ENCODE measurements at places on chromosomes 5 and 9.

DNA sequence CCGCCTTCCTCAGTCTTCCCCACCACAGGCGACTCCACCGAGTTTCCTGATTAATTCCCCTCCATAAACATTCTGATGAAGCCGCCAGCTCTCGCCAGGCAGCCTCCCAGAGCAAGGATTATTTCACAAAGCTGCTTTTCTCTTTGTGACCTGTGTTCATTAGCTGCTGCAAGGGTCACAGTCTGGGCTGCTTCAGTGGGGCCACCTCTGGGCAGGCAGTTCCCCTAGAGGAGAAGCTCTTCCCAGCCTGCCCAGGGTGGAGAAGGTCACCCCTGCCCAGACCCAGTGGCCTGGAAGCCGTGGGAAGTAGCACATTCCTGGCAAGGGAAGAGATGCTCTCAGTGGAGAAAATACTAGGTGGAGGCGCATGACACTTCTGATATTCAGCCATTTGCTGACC, 58.4 kb upstream of the RAPGEF1 start:
- no peak for DNase-seq

- no peak for DNase-seq
Measured at GRCh38 chr5:171313481-171314206, 4.6 kb downstream of the TLX3 start.

DNA sequence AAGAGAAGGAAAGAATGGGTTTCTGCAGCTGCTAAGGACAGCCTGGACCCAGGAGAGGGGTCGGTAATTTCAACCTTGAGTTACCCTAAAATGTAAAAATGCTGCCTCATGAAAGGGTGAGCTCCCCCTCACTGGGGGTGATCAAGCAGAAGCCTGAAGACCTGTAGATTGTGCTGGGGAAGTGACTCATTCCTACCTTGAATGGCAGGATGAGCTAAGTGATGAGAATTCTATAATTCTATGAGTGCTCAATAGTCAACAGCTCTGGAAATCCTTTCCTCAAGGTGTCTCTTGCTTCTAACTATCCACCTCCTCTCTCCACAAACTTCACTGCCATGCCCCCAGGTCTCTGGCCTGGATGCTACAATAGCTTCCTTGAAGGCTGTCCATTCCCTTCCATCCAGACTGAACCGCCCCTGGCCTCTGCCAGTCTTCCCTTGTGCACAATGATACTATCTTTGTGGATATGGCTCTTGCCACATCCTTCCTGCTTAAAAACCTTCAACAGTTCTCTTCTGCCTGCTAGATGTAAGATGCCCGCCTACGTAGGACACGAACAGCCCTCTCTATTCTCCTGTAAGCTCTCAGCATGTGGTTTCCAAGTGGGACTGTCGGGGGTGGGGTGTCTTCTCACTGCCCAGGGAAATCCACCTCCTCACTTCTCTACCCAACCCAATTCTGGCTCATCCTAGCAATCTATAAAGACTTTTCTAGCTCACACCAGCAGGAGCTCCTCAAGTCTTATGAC, 50.6 kb downstream of the PTPN3 start:
- no peak for DNase-seq

DNA sequence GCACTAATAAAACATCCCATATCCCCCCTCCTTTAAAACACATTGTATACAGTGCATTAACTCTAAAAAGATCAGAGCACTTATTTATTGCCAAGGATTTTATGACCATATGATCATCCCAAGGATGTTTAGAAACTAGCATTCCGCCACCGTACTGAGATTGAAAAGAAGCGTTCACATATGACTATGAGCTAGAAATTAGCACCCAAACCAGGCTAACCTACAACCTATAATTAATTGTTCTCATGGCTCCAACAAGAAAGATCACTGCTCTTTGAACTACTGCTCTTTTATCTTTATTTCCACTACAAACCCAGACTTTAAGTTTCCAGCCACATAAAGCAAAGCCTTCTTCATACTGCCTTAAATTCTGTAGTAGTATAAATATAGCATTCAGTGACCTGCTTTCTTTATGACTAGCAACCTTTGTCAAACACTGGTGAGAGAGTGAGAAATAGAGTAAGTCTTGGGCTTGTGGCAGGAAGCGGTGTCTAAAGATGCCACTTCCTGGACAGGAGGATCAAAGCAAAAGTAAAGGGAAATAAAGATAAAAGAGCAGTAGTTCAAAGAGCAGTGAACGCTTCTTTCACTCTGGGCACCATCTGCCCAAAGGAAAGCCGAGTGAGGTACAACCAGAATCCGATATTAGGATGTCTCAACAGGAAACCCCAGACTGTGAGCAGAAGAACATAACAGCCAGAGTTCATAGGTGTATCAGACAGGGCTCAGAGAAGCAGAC, 151.1 kb upstream of the ERCC6L2 start:
- no peak for DNase-seq

- no peak for DNase-seq
Measured at GRCh38 chr5:176787676-176788075, 22.7 kb upstream of the UNC5A start.

DNA sequence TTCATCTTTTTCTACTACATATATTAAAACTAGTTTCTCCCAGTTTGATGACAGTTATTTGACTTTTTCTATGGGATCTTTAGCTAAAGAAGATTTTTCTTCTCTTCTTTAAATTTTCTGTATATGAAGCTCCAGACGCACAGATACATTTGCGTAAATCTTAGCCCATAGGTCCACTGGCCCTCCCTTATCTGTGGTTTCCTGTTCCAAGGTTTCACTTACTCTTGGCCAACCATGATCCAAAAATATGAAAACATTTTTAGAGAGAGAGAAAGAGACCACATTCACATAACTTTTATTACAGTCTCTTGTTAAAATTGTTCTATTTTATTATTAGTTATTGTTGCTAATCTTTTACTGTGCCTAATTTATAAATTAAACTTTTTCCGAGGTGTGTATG, 270.2 kb upstream of the DAPK1 start:
- no peak for DNase-seq

DNA sequence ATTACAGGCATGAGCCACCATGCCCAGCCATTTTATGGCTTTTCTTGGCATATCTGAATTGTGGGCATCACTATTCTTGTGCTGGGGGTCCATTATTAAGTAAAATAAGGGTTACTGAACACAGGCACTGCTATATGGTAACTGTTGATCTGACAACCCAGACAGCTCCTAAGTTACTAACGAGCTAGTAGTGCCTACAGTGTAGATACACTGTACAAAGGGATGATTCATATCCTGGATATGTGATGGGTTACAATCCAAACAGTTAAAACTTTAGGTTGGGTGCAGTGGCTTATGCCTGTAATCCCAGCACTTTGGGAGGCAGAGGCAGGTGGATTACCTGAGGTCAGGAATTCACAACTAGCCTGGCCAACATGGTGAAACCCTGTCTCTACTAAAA, 4.3 kb downstream of the CD14 start:
- no peak for DNase-seq

GRCh38 chr9:20610591-20610990, 11.7 kb downstream of the MLLT3 start:
- no peak for DNase-seq

GRCh38 chr5:143558048-143558447, 154.6 kb upstream of the NR3C1 start:
- DNase-seq: no peak

GRCh38 chr9:105053209-105053652, 125.3 kb upstream of the ABCA1 start:
- no peak for DNase-seq

DNA sequence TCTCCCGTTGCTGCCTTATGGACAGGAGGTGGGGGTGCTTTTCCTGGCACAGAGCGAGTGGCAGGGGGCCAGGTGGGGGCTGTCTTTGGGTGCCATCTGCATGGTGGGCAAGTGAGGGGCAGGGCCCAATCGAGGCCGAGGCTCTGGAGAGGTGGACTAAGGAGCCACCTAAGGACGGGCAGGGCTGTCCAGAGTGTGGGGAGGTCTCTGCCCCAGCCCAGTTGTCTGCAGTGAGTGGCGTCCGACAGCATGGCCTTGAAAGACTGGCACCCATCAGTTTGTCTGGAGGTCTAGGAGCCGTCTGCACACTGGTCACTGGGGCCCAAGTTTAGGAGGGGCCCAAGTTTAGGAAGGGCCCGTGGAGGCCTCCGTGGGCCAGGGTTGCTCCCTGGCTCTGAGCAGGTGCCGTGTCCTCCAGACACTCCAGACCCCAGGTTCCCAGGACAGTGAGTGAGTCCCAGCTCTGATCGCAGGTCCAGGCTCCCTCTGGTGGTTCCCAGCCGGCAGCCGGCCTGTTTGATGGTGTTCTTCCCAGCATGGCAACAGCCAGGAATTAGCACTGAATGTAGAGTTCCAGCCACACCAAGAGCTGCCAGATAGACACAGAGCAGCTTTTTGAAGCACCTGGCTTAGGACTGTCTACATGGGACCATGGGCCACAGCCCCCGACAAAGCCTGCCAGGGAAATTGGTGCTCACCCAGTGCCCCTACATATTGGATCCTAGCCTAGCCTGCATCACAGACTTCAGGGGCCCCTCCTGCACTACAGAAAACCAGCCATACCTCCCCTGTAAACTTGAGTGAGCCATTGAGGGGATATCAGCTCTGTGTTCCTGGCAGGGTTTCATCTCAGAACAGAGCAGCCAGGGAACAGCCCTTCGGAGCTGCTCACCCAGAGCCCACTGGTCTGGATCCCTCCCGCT, 120.9 kb downstream of the WNK2 start:
- DNase-seq: peak; percentile 66

DNA sequence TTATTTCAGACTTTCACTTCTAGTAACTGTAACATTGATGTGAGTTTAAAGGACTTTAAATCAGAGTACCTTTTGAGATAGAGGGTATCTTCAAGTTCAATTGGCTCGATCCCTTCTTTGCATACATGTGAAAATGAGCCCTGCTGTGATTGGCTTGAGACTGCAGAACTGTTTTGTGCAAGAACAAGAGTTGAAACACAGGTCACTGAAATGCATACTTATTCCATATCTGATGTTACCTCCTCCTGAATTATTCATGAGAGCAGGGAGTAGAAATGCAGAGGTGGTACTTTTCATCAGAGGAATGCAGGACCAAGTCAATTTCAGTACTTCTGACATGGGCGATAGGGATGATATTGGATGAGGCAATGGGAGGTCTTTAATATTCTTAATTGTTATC, 459.5 kb downstream of the TLR4 start:
- DNase-seq: no peak

- no peak for DNase-seq
Measured at GRCh38 chr5:73529081-73529480, 30.8 kb downstream of the BTF3 start.

DNA sequence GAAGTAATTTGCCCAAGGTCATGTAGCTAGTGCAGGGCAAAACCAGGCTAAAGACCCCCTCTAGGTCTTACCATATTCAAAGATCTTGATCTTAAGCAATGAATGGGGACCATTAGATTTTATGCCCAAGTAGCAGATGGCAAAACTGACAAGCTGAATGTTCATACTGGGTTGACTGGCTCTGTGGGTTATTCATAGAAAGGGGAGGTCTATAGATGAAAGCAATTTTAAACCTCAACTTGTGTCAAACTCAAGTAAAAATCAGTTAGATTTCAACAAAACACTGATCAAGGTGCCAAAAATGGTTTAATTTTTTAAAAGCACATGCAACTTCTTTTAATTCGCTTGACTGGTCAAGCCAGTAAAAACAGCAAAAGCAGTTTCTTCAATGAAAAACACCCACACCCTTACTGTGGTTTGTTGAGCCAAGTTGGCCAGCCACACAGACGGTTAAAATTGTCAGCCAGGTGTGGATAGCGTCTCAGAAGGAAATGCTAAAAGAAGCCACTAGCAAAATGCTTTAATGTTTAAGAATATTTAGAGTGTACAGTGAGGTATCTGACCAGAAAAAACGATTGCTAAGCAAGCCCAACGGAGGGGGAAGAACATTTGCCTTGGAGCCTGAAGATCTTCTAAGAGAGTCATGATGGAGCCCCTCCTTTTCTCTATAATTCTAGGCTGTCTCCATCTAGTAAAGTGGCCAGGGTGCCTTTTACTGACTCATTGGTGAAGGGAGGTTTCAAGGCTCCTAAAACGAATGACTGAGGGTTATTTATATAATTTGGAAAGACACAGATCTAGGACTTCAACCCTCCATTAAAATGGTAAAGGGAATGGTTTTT, 539.6 kb upstream of the CLINT1 start:
- no peak for DNase-seq

- DNase-seq: no peak
Measured at GRCh38 chr9:105117234-105117633, 127.2 kb upstream of the SLC44A1 start.

DNA sequence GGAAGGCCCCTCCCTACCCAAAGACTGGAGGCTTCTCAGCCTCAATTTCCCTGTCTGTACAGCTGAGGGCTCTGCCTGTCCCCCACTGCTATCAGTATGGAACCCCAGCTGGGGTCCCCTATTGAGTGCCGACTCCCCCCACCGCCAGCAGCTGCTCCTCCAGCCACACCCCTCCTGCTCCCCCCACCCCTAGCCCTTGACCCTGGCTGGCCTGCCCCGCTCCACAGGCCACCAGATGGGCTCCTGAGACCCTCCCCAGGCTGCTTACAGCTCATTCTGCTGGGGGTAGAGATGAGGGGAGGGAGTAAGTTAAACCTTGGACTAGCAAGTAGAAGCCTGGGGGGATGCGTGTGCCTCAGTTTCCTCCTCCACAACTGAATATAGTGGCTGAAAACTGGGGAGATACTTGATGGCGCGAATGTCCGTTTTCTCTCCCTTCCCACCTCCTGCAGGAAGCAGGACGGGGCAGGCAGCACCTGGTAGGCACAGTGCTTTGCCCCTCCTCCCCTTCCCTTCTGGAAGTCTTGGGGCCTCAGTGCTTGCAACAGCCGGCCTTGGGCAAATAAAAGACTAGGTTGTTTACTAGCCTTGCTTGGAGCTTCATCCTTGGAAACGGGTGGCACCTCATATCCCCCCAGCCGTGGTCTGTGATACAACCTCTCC, 19.1 kb downstream of the URM1 start:
- no peak for DNase-seq

DNA sequence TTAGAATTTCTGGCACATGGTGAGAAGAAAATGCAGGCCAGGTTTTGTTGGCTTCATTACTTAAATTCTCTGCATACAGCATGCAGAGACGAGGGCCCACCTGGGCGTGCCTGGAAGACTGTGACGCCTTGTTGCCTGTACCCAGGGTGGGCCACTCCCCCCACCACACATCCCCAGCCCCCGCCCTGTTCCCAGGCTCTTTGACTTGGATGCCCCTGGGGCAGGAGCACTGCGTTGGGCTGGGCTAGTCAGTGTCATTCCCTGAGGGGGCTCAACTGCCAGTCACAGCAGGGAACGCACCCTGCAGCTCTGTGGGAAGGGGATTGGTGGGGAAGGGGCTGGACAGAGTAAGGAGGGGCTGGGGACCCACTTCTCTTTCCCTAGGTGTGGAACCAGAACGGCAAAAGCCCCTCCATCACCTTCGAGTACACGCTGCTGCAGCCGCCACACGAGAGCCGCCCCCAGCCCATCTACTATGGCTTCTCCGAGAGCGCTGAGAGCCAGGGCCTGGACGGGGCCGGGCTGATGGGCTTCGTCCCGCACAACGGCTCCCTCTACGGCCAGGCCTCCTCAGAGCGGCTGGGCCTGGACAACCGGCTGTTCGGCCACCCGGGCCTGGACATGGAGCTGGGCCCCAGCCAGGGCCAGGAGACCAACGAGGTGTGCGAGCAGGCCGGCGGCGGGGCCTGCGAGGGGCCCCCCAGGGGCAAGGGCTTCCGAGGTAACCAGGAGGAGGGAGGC, 19.6 kb downstream of the ADAMTSL2 start:
- no peak for DNase-seq

GRCh38 chr5:74598731-74599130, 41.8 kb downstream of the ENC1 start:
- no peak for DNase-seq

GRCh38 chr9:3237121-3237520, 288.7 kb downstream of the RFX3 start:
- no peak for DNase-seq

Data from nephron progenitor cell (in vitro differentiated cells).